Jurkat, Clone E6-1 (cell line): ENCODE measurements at places on chromosomes 2 and 18.

GRCh38 chr2:157895531-157895930 lies 19.4 kb upstream of the ACVR1 start:
- no peak for DNase-seq

DNA sequence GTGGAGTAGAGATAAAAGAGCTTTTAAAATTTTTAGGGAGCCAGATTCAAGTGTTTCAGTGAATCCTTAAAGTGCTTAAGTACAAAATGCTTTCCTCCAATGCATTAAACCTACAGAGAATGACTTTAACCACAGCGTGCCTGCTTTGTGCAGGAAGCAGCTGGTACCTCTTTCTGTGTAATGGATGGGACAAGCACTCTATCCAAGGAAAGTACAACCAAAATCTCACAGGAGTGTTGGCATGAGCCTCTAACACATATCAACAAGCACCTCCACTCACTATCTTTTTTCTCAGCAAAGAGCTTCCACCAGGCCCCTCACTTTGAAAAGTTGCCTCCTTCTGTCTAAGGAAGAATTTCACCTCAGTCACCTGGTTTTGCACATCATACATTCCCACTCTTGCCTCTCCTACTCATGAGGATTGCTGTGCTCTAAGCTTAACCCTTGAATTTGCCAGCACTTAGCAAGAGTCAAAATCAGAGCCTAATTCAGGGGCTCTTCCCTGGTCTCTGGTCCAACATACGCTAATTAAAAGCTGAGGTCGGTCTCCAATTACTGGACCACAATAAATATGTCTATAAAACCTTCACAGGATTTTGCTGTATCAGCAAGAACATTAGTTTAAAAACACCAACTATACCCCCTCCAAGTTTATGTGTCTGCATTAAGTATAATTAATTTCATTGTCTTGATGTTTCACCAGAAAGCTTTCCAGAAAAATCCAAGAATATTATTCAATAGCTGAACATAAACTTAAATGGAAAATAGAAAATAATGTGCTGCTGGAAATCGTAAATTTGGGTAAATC lies 68.9 kb downstream of the ZNF521 start:
- DNase-seq = peak; percentile 12

GRCh38 chr2:55618275-55619055 lies 1.0 kb upstream of the PPP4R3B start:
- peak; percentile 51 for DNase-seq

DNA sequence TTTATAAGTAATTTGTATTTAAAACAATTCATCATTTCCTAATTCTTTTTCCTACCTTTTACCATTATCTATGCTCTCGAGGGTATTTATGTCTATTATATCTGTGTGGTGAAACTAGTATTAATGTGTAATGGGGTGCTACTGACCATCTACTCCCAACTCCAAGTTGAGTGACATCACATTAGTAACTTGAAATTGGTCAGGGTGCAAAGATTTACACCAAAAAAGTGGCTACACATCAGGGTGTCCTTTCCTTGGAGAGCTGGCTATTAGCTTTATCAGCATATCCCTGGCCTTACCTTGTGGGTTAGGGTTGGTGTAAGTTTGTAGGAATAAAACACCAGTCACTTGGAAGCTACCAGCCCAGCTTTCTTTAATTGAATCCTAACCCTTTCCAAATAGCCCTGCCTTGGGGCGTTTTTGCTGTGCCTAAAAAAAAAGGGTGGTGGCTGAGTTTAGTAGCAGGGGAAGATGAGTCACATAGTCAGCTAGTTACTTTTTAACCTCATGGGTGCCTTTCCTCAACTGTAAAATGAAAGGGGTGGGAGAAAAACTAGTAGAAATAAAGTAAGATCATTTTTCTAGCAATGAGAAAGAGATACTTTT lies 14.0 kb downstream of the ANXA4 start:
- DNase-seq = no peak

DNA sequence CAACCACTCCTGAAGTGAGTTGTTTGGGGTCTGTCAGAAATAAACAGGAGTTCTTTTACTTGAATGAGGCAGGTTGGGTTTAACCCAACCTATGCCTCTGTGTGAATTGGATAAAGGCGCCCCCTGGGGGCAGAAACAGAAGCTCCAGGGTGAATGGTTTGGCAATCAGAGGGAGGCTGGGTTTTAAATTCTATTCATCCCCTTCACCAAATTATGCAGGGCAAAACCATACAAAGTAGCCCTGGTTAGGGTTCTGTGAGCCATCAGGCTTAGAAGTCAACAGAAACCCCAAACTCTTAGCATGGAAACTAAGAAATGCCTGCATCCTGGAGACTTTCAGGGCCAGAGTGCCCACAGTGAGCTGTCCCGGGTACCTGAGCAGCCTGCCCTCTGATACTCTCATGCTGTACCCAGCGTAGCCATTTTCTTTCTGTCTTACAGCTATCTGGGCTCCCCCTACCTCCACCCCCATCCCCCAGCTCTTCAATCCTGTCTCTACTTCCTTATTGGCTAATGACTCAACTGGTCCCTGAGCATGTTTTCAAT lies 241.5 kb downstream of the ICOS start:
- peak; percentile 38 for DNase-seq

GRCh38 chr2:236887953-236888793 lies 197.5 kb upstream of the COPS8 start:
- DNase-seq = no peak

GRCh38 chr18:70221156-70221914 lies 15.8 kb upstream of the RTTN start:
- DNase-seq = no peak

DNA sequence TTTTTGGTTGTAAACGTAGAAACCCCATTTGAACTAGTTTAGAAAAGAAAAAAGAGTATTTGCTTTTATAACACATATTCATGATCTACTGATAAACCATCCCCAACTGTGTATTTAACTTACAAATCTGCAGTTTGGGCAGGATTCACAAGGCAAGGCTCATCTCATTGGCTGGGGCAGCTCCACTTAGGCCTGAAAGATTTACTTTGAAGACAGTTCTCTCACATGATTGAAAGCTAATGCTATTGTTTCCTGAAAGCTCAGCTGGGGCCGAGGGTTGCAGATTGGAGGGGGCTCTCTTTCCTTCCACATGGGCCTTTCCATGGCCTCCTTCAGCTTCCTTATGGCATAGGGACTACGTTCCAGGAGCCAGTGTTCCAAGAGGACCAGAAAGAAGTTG lies 47.4 kb downstream of the ARHGAP15 start:
- DNase-seq = no peak
